Activated naive CD8-positive, alpha-beta T cell treated with anti-CD3 and anti-CD28 coated beads, Interleukin-2, amount 50 U/mL, for 24 hours (primary cell): ENCODE measurements at places on chromosomes 2 and 18.

DNA sequence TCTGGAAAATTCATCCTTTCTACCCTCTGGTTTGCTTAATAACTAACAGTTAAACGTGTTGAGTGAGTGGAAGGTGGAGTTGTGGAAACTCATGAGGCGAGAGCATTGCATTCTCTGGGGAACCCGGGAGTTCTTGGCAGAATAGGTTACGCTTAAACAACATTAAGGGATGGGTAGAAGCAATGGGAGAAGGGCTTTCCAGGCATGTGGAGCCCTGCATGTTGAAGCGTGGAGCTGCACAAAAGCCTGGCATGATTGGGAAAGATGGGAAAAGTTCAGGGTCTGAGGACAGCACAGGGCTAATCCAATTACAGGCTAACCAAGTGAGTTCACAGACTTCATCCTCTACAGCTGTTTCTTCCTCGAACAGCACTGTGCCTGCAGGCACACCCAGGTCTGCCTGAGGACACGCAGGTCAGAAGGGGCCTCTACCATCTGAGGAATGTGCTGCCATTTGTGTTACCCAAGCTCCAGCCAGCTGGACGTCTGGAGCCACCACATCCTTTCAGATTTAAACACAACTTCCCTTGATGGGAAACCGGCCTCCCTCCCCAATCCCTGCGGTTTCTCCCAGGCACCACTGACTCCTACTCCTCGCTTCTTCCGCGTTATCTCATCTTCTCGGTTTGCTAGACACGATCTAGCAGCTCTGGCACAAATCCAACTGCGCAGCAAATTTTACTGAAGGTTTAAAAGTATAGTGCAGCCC lies 164.2 kb downstream of the ANTXR1 start:
- DNase-seq: no peak

GRCh38 chr2:13067508-13067907 lies 350.8 kb downstream of the TRIB2 start:
- DNase-seq: no peak

DNA sequence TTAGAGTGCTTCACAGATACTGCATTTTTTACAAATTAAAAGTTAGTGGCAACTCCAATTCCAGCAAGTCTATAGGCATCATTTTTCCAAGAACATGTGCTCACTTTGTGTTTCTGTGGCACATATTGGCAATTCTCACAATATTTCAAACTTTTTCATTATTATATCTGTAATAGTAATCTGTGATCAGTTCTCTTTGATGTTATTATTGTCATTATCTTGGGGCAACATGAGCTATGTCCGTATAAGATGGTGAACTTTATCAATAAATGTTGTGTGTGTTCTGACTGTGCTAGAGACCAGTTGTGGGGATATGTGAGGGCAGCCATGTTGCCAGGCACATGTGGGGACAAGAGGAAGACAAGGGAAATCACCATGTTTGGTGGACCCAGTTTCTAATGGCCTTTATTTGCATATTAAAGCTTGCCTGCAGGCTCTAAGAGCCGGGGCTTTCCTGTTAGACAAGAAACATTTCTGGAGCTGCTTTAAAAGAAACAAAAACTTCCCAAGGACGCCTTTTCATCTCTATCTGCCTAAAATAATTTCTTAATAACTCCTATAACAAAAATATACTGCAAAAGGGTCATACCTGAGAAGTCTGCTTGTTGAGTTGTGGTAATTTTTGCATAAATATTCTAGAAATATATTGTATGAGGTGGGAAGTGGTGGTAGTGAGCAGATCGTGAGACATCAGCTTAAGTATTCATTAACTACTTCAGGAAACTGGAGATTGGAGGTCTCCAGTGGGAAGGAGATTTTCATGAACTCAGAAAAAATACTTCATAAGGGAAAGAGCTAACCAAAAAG lies 37.2 kb downstream of the KYNU start:
- no peak for DNase-seq

GRCh38 chr2:30686000-30686399 lies 121.2 kb downstream of the CAPN13 start:
- no peak for DNase-seq

DNA sequence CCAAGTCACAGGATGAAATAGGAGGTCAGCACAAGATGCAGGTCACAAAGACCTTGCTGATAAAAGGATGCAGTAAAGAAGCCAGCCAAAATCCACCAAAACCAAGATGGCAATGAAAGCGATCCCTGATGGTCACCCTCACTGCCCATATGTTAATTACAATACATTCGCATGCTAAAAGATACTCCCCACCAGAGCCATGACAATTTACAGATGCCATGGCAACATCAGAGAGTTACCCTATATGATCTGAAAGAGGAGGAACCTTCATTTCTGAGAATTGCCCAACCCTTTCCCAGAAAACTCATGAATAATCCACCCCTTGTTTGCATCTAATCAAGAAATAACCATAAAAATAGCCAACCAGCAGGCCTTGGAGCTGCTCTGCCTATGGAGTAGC lies 709.8 kb downstream of the METTL4 start:
- DNase-seq: no peak

DNA sequence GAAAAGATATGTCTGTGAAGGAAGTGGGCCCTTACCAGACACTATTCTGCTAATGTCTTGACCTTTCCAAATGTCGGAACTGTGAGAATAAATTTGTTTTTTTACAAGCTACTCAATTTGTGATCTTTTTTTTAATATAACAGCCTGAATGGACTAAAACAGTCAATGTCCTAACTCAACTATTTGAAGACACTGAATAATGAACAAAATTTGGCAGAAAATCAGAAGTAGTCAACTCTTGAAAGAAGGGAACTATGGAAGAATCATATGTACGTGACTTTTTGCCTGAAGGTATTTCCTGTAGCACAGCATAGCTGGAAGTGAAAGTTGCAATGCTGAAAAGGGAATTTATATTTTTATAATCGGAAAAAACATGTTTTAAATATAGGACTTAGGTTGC lies 351.8 kb upstream of the TFPI start:
- no peak for DNase-seq

DNA sequence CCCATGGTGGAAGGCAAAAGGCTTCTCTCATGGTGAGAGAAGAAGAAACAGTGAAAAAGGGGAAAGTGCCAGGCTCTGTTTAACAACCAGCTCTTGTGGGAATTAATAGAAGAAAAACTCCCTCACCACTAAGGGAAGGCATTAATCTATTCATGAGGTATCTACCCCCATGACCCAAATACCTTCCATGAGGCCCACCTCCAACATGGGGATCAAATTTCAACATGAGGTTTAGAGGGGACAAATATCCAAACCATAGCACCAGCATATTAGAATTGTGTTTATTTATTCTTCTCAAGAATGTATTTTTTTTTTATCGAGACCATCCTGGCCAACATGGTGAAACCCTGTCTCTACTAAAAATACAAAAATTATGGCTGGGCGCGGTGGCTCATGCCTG lies 4.9 kb upstream of the CFLAR start:
- no peak for DNase-seq

DNA sequence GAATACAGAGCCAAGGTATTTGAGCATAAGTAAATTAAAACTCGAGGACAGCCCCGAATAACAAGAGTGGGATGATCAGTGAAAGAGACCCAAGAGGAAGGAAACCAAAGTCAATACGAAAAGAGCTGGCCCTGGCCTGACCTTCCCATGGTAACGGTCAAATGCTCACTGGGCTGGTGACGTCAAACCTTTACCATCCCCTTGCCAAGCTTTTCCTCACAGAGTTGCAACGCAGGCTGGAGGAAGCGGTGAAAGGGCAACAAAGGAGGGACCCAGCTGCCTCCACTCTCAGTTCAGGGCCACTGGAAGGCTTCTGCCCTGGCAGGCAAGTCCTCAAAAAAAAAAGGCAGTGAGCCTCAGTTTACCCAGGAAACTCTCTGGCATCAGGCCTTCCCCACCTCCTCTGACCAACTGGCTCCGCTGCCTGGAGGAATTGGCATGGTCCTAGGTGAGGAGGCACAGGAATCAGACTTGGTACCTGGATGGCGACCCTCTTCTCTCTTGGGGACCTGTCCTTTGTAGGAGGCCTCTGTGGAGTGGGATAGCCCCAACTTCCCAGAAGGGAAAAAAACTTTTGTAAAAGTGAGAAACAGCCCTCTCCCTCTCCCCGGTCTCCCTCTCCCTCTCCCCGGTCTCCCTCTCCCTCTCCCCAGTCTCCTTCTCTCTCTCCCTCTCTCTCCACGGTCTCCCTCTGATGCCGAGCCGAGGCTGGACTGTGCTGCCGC lies 212.4 kb downstream of the ANAPC1 start:
- DNase-seq: no peak

- no peak for DNase-seq
Measured at GRCh38 chr2:207868855-207869596, 99.3 kb upstream of the FZD5 start.

DNA sequence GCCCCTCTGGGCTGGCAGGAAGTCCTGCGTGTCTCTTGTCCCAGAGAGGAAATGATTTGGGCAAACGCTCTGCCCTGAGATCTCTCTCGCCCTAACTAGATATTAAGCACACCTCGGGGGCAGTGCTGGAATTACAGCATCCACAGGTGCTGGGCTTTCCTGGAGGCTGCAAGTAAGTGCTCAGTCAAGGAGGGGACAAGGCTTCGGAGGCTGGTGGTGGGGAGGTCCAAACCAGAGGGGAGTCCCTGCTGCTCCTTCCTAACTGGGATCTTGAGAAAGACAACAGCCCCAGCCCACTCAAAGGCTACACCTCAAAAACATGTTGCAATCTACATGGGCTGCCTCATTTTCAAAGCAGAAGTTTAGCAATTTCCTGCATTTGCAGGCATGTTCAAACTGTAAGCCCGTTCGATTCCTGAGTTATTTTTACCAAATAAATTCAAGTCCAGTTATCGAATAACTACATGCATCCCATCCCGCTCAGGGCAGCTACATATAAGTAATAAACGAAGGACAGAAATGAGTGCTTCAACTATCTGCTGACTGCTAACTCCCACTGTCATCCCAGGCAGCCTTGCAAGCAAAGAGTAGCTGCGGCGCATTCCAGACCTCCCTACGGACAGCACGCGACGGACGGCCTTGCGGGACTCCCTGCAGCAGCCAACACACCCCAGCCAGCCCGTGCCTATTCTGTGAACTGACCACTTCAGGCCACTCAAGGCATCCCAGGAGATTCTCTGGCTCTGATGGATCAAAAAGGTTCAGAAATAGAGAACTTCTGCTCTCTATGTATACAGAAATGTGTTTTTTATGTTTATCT lies 27.5 kb downstream of the ZNF516 start:
- no peak for DNase-seq

- peak; percentile 31 for DNase-seq
Measured at GRCh38 chr2:224982910-224983711, 59.2 kb downstream of the DOCK10 start.

DNA sequence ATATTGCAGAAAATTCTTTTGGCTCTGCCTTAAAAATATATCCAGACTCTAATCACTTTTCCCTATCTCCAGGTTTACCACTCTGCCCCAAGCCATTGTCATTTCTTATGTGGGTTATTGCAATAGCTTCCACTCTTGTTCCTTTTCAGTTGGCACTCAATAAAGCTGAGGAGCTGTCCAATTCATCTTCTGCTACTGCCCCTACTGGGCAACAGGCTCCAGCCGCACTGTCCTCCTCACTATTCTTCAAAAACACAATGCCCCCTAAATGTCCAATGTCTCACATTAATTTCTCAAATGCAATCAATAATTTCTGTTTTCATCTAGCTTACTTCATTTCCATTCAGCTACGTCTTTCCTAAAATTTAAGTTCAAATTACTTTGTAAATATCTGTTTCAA lies 1262.5 kb upstream of the CDH2 start:
- DNase-seq: no peak

DNA sequence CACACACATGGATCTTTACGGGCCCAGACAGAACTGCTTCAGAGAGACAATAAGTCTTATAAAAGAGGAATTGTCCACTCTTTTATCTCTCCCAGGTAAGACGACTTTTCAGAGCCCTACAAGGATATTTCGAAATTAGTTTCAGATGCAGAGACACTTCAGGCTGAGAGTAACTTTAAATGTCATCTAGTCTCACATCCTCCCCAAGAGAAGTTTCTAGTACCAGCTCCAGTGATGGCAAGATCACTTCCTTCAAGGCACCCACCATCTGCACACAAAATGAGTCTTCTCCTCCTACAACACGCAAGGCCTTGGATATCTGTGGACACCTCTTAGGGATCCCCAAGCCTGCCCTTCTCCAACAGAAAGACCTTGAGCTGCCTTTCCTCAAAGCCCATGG lies 39.0 kb upstream of the KLHL29 start:
- no peak for DNase-seq

GRCh38 chr18:36035253-36035652 lies 32.1 kb downstream of the RPRD1A start:
- no peak for DNase-seq

- peak; percentile 18 for DNase-seq
Measured at GRCh38 chr2:34012715-34013302, 413.7 kb upstream of the FAM98A start.

- peak; percentile 34 for DNase-seq
Measured at GRCh38 chr2:230922951-230923717, 1.9 kb downstream of the GPR55 start.

- no peak for DNase-seq
Measured at GRCh38 chr18:3878401-3878800, 428.4 kb downstream of the TGIF1 start.

- no peak for DNase-seq
Measured at GRCh38 chr2:230459216-230459615, 43.2 kb downstream of the SP100 start.

- DNase-seq: peak; percentile 47
Measured at GRCh38 chr2:240564561-240565332, 3.5 kb upstream of the RNPEPL1 start.

DNA sequence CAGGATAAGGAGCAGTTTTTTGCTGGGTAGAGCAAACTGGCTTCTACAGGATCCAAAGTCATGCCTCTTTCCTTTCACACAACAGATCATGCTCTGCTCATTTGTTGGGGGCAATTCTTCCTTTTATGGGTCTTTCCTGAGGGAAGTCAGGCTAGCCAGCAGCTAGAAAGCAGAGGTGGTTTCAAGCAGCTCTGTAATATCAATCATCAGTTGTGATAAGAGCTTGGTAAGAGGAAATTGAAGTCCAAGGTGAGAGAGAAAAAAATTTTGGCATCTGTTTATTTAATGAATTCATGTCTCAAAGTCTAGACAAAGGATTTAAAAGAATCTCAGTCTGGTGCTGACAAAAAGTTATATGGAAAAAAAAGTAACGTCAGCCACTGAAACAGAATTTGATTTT lies 6.2 kb downstream of the TMEM87B start:
- DNase-seq: no peak

GRCh38 chr2:2108756-2109155 lies 222.3 kb downstream of the MYT1L start:
- DNase-seq: no peak

DNA sequence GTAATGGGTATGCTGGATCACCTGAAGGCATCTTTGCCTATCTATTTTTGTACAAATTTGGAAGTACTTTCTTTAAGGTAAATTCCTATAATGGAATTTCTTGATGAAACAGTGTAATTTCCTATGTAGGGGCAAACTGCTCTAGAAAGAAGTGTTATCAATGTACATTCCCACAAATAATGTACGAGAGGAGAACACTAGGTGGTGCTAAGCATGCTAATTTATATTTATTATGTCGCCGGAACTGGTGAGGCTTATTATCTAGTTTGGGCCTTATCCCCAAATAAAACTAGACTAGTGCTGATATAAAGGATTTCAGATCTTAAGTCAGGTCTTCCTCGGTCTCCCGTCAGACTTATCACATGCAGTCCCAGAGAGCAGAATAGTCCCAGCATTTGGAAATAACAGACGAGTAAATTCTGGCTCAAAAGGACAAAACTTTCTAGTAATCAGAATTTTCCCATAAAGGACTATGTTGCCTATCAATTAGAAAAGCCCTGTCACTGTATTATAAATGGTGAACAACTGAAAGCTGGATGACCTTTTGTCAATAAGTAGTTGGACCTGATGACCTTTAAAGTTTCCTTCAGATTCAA lies 86.9 kb upstream of the RBBP8 start:
- DNase-seq: no peak
